ENCODE measurements at places on chromosomes 2 and 18.

DNA sequence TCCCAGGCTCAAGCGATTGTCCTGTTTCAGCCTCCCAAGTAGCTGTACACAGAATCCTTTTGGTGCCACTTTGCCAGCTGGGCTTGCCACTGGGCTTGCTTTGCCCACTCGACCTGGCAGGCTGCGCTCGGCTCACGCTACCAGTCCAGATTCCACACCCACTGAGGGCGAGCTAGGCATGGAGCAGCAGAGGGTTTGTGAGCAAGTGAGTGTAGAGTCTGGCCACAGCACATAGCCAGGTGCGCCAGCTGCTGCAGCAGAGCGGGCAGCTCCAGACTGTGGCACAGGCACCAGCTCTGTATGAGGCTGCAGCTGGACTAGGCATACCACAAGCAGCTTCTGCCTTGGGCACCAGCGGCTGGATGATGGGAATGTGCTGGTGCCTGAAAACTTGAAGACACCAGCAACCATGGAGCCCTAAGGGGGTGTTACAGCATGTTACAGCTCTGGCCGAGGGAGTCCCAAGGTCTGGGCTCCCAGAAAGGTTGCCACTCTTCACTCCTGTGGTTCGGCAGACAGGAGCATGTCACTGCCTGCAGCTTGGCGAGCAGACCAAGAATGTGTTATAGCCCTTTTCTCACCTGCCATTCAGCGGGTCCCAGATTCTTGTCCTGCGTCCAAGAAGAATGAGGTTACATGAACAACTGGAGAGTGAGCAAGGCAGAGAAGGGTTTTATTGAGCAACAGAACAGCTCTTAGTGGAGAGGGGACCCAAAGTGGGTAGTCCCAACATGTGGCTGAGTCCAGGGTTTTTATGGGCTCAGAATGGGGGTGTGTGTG lies 12.9 kb downstream of the SMARCAL1 start:
- DNase-seq: no peak

- no peak for DNase-seq
These were observed 48.9 kb downstream of the COX7A2L start for GRCh38 chr2:42312106-42312505.

DNA sequence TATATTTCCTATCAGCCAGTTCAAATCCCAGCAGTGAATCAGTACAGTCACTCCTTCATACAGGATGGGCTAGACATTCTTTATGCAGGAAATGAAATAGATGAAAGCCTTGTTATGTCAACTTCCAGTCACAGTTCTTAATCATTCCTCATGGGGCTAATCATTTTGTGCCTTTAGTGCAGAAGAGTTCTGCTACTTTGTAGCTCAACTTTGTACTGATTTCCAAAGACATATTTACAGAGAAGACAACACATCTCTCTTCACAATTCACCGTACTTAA lies 593.9 kb upstream of the NETO1 start:
- no peak for DNase-seq

DNA sequence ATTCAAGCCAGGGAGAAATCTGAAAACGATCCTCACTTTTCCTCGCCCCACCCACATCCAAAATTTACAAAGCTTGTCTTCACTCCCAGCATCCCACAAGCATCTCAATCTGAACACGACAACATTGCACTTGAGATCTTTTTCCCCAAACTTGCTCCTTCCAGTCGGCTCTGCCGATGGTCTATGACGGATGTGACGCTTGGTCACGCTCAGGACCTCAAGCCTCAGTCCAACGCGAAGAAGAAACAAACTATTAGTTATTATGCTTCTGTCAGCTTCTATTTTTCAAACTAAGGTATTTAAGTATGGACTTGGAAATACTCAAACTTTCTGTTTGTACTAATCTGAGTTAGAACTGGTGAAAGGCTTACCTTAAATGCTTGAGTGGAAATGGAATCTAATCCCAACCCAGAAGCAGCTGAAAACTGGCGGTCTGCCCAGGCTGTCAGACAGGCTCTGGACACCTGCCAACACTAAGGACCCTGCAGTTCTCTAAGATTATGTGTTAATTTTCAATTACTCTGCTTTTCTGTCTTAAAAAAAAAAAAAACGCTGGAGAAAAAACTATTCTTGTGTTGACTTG lies 132.1 kb upstream of the DNMT3A start:
- peak; percentile 43 for DNase-seq

DNA sequence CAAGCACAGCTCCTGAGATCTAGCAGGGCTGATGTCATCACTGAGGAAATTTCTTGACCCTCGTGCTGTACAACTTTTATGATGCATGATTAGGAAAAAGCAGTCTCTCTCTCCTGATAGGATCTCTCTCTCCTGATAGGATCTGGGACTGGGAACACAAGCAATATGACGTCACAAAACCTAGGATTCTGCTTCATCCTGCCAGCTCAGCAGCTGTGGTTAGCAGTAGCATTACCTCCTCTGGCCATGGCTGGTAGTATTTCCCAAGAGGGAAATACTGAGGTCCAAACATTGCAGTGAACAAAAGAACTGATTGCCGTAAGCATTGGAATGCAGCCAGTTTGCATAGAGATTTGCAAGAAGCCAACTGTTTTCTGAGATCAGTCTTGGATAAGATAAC lies 521.2 kb upstream of the POU3F3 start:
- no peak for DNase-seq

DNA sequence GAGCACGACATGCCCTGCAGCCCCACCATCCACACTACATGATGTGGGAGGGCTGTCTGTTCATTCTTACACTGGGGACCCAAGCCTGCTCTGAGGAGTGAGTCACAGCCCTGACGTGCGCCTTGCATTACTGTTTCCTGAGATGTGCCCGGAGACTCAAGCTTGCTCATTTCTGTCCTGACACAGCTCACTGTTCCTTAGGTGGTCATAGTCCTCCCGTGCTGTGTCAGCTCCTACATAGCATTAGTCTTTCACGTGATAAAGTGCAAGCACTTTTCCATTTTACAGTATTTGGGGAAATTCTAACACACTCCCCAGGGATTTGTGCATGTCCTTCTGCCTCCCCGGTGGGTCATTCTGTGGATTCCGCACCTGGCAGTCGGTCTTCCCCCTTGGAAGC lies 46.2 kb upstream of the TRIM43B start:
- no peak for DNase-seq

- DNase-seq: no peak
These were observed 85.6 kb downstream of the IKZF2 start for GRCh38 chr2:213065583-213066442.

- DNase-seq: peak; percentile 31
These were observed 193.5 kb upstream of the TCF4 start for GRCh38 chr18:55781481-55781957.

- no peak for DNase-seq
These were observed 62.8 kb downstream of the AGFG1 start for GRCh38 chr2:227534714-227535113.

DNA sequence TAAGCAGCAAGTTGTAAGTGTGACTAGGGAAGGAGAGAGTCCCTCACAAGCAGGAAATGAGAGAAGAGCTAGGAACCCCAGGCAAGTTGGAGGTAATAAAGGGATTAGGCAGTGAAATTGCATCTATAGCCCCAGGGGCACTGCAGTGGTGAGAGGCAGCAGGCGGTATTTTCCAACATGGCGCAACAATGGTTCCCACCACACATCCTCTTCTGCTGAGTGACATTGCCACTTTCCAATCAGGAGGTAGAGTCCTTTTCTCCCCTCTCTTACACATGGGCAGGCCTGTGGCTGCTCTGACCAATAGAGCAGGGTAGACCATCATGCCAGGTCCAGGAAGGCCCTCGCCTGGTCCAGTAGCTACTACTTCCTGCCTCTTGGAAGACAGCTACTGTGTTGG lies 86.6 kb downstream of the DNER start:
- DNase-seq: no peak

Data from ovary (tissue), 10 donors.